ENCODE measurements at places on chromosomes 1 and 21.
A peak's percentile ranks its signal among the peaks of the same experiment; 100 is the strongest.

GRCh38 chr1:169630006-169630405 lies at the start of gene SELP:
Gene SELP, minus strand, starts transcription at chr1:169630124. Its CDS starts 50 bp downstream, at chr1:169630074.
- H3K27me3 ChIP-seq = no peaks in the 10 kb centered on the region
- no peak within 1 kb of the TSS for H3K4me3 ChIP-seq
- no peak within 1 kb of the TSS for H3K27ac ChIP-seq
- no peaks in the 10 kb centered on the region for H3K4me1 ChIP-seq

DNA sequence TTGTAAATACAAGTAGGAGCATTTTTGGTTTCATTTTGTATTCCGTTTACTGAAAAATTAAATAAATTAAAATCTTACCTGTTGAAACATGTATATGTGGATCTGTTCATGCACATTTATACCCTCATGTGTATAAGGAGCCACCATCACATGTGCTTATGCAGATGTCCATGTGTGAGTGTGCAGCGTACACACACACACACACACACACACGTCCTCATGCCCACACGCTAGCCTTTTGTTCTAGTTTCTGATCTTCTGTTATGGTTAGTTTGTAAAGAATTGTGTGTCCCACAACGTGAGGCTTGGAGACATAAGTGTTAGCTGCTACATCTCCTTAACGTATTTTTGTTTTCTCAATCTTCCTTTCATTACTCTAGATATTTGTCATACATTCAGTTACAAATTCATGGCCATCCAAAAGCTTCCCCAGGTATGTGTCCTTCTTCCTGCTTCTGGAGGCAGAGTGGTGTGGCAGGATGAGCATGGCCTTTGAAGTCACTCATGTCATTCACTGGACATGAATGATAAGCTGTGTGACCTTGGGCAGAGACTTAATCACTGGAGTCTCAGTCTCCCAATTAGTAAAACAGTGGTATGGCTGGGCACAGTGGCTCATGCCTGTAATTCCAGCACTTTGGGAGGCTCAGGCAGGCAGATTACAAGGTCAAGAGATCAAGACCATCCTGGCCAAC lies 54.6 kb downstream of the TENT5C start:
- no peak for DNase-seq
- H3K27me3 ChIP-seq = no peaks in the 10 kb centered on the region
- peaks cover 10% of the 10 kb centered on the region for H3K4me1 ChIP-seq
- H3K36me3 ChIP-seq = no peaks in the 10 kb centered on the region

GRCh38 chr21:42006765-42007164 lies 3.4 kb downstream of the ZBTB21 start:
- H3K27ac ChIP-seq = no peak overlapping the region
- H3K4me1 ChIP-seq = peaks cover 17% of the 10 kb centered on the region
- H3K36me3 ChIP-seq = peaks cover 23% of the 10 kb centered on the region
- H3K27me3 ChIP-seq = no peaks in the 10 kb centered on the region

DNA sequence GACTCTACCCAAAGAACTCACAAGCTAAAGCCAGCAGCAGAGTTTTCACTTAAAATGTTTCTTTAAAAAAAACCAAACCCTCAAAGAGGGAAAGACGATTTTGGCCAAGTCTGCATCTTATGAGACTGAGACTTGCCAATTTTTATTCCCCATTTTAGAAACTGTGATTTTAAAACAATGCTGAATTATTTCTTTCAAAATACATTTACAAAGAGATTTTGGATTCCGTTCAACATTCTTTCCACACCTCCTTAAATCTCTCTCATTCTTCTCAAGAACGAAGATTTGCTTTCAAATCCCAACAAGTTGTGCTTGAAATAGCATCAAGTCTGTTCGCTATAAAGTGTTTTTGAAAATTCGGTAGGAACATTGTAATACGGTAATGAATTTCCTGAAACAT lies 133.9 kb upstream of the VANGL1 start:
- no peak overlapping the region for H3K4me3 ChIP-seq
- no peaks in the 10 kb centered on the region for H3K27me3 ChIP-seq
- H3K36me3 ChIP-seq = no peaks in the 10 kb centered on the region
- H3K4me1 ChIP-seq = peaks cover 9% of the 10 kb centered on the region

DNA sequence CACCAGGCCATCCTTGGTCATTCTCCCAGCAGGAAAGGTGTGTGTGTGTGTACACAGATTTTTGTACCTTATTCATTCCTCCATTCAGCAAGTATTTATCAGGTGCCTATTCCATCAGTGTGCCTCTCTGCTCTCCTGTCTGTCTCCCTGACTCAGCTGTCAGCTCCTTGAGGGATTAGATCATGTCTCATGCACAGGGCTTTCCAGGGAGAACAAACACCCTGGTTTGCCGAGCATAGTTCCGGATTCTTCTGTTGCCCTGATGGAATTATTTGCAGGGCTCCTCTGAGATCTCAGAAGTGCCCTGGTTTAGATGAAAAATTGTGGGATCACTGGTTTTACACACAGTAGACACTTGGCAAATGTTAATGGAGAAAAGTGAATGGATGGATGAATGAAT lies 8.1 kb upstream of the SDHB start:
- H3K4me1 ChIP-seq = peaks cover 6% of the 10 kb centered on the region
- H3K36me3 ChIP-seq = no peaks in the 10 kb centered on the region
- H3K27me3 ChIP-seq = no peaks in the 10 kb centered on the region
- H3K27ac ChIP-seq = no peak overlapping the region
- H3K4me3 ChIP-seq = no peak overlapping the region

DNA sequence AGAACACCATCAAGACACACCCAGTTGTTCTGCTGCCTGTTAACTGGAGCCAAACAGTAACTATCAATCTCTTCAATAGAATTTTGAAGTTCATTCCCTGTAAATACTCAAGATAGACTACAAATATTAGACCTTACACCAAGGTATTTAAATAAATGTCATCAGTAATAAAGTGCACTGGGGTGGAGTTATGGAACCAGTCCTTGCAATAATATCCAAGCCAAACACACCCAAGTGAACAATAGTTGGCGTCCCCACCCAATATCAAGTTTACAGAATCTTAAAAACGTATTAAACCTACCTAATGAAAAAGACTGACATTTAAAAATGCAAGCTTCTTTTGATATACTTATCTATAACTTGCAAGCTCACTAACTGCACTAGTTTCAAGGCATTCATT lies 2.7 kb downstream of the SERBP1 start:
- H3K27ac ChIP-seq = no peak overlapping the region
- peak overlapping the region; percentile 60 for H3K4me3 ChIP-seq
- peaks cover 74% of the 10 kb centered on the region for H3K36me3 ChIP-seq
- no peaks in the 10 kb centered on the region for H3K27me3 ChIP-seq
- no peak for DNase-seq

DNA sequence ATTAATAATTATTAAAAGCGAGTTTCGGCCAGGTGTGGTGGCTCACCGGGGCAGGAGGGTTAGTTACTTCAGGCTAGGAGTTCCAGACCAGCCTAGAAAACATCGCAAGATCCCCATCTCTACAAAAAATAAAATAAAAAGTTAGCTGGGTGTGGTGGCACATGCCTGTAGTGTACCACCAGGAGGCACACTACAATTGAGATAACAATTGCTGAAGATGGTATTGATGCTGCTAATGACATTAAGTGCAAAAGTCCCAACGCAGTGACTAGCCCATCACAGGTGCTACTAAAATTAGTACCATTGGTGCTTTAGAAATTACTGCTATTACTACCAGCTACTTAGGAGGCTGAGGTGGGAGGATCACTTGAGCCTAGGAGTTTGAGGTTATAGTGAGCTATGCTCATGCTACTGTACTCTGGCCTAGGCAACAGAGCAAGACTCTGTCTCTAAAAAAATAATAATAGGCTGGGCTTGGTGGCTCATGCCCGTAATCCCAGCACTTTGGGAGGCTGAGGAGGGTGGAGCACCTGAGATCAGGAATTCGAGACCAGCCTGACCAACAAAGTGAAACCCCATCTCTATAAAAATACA lies 156.6 kb downstream of the GREM2 start:
- no peak overlapping the region for H3K27ac ChIP-seq
- no peaks in the 10 kb centered on the region for H3K4me1 ChIP-seq

DNA sequence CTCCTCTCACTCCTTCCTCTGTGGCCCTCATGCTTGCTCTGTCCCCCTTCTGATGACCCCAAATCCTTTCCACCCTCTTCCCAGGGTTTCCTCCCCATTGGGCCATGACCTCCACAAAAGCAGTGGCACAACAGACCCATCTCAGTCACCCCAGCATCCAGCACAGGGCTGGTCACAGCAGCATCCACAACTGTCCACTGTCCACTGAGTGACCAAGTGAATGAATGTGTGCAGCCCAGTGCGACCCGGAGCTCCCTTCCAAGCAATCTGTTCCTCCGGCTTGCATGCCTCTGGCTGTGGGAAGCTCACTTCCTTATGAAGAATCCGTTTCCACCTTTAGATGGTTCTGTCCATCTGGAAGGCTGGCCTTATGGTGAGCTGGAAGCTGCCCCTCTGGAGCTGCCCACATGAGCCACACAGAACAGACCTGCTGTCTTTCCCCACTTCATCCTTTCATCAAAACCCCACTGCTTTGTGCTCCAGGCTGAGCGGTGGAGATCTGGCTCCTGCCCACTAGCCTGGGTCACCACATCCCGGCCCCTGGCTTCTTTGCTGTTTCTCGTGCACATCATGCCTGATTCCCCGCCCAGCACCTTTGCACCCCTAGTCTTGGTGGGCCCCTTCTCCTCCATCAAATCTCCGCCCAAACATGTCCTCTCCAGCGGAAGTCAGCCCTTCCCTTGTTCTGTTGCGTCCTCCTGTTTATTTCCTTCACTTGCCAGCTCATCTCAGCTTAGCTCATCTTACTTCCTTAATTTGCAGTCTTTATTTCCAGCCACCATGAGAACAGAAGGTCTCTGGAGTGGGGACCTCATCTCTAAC lies 56.4 kb downstream of the EDN2 start:
- H3K27ac ChIP-seq = no peak overlapping the region
- peaks cover 8% of the 10 kb centered on the region for H3K4me1 ChIP-seq
- no peak overlapping the region for H3K4me3 ChIP-seq
- DNase-seq = no peak
- H3K27me3 ChIP-seq = no peaks in the 10 kb centered on the region

DNA sequence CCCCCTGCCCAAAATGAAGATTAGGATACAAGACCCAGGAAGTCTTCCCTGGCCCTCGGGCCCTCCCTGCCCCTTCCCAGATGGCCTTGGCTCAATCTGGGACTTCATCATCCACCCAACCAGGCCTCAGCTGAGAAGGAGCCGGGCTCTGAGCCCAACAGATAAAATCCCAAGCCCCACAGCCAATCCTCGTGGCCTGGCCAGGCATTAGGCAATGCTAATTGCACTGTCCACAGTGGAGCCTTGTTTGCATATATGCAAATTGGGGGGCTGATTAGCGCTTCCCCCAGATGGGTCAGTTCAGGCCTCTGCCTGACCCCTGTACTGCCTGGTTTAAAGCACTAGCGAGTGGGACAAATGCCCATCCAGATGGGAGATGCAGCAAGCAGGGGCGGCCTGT lies 34.9 kb downstream of the IGSF21 start:
- H3K27ac ChIP-seq = no peak overlapping the region
- H3K4me3 ChIP-seq = no peak overlapping the region
- H3K4me1 ChIP-seq = no peaks in the 10 kb centered on the region
- no peaks in the 10 kb centered on the region for H3K36me3 ChIP-seq
- DNase-seq = no peak

DNA sequence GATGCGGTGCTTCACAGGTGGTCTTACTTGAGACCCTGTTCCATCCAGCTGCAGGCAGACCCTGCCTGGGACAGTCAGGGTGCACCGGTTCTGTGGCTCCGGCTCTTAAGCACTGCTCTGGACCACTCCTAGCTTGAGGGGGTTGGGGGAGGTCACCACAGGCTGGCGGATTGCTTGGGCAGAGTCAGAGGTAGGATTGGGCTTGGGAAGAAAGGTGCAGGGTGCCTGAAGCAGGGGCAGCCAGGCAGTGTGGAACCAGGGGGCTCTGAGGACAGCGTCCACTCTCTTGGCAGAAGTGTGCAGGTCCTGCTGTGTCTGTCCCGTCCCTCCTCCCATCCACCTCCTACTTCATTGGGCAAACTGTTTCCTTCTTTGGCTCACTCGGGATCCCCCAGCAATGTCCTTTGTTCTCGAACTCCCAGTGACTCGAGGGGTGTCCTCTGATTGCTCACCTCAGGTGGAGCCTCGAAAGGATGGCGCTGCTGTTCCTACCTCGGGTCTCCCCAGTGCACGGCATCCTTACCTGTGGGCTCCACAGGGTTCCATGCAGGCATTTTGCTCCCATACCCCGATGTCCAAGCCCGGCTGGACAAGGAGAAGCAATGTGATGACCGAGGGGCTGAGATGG lies 1.7 kb downstream of the PDXK start:
- H3K4me3 ChIP-seq = peak overlapping the region; percentile 99
- peak overlapping the region; percentile 96 for H3K27ac ChIP-seq
- H3K4me1 ChIP-seq = peaks cover 31% of the 10 kb centered on the region
- no peaks in the 10 kb centered on the region for H3K27me3 ChIP-seq
